ENCODE measurements at places on chromosomes 16 and 17. TPM values are rescaled to one million over a fixed set of nuclear protein-coding genes. Genes with fewer than 3 reads are reported as not detected.

The C16orf89 gene
- total RNA-seq = 0.13 TPM

The CCL7 gene
- total RNA-seq = 3.9 TPM

The MRPL58 gene
- total RNA-seq = 25.7 TPM

The TRAPPC1 gene
- 39.6 TPM for total RNA-seq

The TBC1D3 gene
- total RNA-seq = not detected

The MYOCD gene
- total RNA-seq = 7.7 TPM

The PFN1 gene
- total RNA-seq = 326 TPM

The C1QTNF8 gene
- total RNA-seq = 0.65 TPM

The ATF7IP2 gene
- 14.1 TPM for total RNA-seq

The ZG16B gene
- total RNA-seq = 3.7 TPM
